ENCODE measurements at places on chromosomes 4 and X.

- DNase-seq: no peak
These were observed 197.2 kb downstream of the NPNT start for GRCh38 chr4:106092361-106093040.

- DNase-seq: no peak
These were observed 3.1 kb upstream of the TSPAN5 start for GRCh38 chr4:98661371-98662054.

DNA sequence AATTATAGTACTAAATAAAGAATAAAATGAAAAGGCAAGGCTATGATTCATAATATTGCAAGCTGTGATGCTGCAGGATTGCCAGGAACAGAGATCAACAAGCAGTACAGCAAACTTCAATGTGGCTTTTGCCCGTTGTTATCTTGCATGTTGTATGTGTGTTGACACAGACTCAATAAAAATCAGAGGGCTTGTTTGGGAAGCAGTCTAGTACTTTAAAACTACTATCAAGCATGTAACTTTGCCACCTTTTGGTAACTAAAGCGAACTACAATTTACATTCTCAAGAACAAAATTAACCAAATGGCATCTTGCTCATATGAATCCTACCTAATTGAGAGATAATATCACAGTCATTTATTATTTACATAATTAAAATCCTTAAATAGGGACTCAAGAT lies 79.8 kb upstream of the GPM6A start:
- no peak for DNase-seq

- no peak for DNase-seq
These were observed 591.5 kb upstream of the PITX2 start for GRCh38 chr4:111214371-111214770.

- no peak for DNase-seq
These were observed 53.6 kb downstream of the DDX60 start for GRCh38 chr4:168264903-168265302.

- DNase-seq: no peak
These were observed 258.0 kb downstream of the COL25A1 start for GRCh38 chr4:109044431-109044830.

DNA sequence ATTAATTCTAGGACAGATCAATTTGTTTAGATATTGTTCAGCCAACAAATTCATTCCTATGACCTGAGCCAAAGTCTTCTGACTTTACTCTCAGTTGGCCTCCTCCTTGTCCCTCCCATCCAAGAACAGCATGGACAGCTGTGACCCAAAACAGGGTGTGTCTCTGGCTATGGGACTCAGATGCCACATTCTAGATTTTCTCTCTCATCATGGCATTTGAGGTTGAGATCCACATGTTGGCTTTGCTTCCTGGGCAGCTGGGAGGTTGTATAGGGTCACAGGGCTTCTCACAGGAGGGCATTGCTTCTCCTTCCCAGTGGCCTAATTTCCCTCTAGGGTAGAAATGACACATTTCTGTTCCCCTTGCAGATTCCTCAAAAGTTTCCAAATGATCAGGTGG lies 22.6 kb upstream of the EGF start:
- no peak for DNase-seq

DNA sequence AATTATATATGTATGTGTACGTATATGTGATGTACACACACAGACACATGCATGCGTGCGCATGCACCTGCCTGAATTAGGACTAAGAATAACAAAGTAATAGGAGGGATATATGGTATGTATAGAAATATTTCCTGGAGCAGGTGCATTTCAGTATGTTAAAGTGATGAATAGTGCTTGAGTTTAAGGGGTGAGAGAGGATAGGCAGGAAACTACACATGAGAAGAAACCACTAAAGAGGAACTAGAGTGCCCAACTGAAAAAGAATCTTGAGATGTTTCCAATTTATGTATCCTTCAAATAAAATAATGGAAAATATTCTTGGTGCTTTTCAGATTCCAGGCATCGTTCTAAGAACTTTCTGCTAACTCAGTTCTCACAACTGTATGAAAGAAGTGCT lies 52.6 kb upstream of the UNC5C start:
- DNase-seq: no peak

DNA sequence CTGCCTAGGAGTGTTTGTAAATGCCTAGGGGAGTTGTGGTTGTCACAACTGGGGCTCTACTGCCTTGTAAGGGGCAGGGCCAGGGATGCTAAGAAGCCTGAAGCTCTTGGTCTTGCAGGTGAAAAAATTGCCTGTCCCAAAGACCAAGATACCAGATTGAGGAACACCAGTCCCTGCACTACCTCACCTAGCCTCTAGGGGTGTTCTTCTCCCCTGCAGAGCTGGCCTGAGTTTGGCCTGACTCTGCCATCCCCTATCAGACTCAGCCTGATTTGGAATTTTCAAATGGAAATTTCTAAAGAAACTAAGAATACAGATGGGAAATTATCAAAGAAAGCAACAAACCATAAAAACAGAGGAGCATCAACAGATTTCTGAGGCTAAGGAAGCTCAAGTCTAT lies 90.4 kb downstream of the ZC4H2 start:
- DNase-seq: no peak

- no peak for DNase-seq
These were observed 78.8 kb upstream of the PACRGL start for GRCh38 chr4:20621476-20621875.

DNA sequence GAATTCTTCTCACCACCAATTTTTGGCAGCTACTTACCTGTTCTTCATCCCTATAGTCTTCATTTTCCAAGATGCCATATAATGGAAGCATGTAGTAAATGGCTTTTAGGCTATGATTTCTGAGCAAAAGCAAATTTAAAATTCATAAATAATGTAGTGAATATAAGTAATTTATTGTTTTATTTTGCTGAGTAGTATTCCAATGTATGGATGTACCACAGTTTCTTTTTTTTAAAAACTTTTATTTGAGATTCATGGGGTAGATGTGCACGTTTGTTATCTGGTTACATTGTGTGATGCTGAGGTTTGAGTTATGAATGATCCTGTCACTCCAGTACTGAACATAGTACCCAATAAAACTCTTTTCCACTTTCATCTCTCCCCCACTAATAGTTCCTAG lies 369.1 kb downstream of the IL15 start:
- DNase-seq: no peak

DNA sequence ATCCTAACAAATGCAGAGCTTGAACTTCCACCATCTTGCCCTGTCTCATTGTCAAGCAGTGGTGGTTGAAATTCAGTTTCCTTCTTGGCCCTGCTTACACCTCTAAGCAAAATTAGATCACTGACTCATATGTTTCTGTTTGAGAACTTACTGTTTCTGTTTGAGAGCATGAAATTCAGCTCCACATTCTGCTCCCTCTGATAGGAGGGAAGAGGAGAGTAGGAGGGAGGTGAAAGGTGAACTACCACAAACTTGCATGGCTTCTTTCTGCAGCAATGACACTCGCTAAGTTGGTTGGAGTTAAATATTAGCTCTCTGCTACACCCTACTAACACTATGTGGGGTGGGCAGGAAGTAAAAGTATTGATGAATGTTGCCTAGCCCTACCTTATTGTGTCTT lies 117.8 kb upstream of the EDA2R start:
- DNase-seq: no peak

GRCh38 chr4:17194586-17194985 lies 296.1 kb upstream of the LDB2 start:
- no peak for DNase-seq

- DNase-seq: peak; percentile 52
These were observed 114.0 kb downstream of the RBM47 start for GRCh38 chr4:40515398-40516293.

- no peak for DNase-seq
These were observed 98.5 kb upstream of the FAM9C start for GRCh38 chrX:13142891-13143290.

- no peak for DNase-seq
These were observed 325.9 kb downstream of the EPHA5 start for GRCh38 chr4:65344278-65344825.

- DNase-seq: no peak
These were observed 144.6 kb upstream of the KIT start for GRCh38 chr4:54513204-54513603.

DNA sequence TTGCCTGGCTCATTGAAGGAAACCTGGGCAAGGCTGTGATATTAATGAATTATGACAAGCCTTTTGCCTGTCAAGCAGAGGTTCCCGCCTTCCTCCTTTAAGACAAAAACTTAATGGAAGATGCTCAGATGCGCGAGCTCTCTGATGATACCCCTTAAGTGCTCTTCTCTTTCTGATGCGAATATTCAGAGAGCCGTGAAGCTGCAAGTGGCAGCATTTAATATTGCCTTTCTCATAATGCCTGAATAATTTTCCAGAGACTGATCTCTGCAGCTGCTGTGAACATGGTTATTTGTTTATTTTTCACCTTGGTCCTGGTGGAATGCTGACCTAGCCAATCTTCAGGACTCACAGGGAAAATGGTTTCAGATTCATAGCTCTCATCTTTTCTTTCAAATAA lies 251.8 kb downstream of the TENM3 start:
- no peak for DNase-seq

DNA sequence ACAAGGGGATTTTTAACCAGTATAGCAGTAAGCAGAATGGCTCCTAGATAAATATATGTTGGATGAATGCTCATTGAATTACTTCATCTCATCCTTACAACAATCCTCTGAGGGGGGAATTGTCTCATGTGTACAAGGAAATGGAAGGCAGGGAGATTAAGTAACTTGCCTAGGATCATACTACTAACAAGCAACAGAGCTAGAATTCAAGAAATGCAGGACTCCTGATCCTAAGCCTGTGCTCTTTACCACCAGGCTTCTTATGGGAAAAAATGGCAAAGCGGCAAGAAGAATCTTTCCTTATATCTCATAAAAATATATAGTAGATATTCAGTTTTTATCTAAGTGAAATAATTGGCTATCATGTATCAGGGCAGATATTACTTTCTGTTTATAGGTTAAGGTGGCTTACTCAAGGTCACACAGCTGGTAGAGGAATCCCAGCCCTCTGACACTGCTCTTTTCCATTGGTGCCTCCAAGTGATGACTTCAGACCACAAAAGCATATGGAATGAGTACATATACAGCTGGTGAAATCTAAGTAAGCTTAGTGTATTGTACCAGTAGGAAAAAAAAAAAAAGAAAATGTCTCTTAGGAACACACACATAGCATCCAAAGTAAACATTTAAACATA lies 2.1 kb downstream of the ABHD18 start:
- DNase-seq: no peak

DNA sequence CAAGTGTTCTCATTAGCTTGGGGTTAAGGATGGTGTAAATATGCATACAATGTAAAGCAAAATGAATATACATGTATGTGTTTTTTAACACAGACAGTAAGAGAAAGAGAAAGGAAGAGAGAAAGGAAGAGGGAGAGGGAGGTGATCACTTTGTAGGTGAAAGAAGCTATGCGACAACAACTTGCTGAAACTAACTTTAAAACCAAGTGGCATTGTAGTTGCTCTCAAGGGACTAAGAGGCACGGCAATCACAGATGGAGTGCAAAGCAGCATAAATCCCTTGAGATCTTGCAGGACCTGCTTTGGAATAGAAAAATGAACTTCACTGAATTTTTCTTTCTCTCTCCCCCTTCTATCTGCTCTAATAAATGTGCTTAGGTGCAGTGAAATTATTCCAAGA lies 1665.0 kb upstream of the TENM3 start:
- DNase-seq: no peak

- DNase-seq: no peak
These were observed 138.8 kb upstream of the MSX1 start for GRCh38 chr4:4720646-4721045.

GRCh38 chrX:120697053-120697452 lies 67.2 kb upstream of the C1GALT1C1 start:
- peak; percentile 46 for DNase-seq

DNA sequence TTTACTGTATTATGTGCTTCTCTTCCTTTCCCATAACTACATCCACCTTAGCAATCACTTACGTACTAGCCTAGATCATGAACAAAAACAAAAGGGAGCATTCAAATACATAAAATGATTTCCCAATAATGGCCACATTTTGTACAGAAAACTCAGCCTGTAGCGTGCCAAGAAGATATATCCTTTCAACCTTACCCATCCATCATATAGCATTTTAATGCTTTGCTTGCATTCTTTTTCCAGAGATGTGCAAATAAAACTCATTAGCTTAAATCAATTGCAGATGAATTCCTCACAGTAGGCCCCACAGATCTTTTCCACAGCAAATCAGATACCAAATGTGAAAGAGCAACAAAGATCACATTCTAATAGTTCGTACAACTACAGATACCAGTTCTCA lies 20.8 kb downstream of the GRSF1 start:
- DNase-seq: no peak

GRCh38 chrX:40304115-40304514 lies 206.4 kb upstream of the BCOR start:
- DNase-seq: no peak

DNA sequence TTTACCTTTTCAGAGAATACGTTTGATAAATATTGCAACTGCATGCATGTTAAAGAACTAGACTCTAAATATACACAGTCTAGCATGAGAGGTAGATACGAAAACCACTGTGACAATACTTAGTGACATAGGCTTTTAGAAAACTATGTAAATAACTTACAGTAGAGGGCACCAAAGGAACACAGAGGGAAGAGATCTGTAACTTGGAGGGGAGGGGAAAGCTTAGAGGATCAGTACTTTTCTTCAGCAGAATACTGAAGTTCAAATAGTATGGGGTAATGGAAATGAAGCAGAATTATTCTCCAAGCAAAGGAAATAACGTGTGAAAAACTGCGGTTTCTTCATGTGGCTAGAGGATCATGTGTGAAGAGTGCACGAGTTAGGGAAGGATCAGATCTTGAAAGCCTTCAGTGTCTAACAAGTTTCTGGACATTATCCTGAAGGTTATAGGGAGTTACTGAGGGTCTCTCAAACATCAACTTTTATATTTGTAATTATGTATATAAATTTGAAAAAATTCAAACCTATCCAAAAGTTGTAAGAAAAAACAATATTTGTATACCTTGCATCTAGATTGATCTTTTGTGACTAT lies 264.3 kb downstream of the NPFFR2 start:
- DNase-seq: no peak

- DNase-seq: no peak
These were observed 101.0 kb downstream of the ADGRA3 start for GRCh38 chr4:22414833-22415232.

DNA sequence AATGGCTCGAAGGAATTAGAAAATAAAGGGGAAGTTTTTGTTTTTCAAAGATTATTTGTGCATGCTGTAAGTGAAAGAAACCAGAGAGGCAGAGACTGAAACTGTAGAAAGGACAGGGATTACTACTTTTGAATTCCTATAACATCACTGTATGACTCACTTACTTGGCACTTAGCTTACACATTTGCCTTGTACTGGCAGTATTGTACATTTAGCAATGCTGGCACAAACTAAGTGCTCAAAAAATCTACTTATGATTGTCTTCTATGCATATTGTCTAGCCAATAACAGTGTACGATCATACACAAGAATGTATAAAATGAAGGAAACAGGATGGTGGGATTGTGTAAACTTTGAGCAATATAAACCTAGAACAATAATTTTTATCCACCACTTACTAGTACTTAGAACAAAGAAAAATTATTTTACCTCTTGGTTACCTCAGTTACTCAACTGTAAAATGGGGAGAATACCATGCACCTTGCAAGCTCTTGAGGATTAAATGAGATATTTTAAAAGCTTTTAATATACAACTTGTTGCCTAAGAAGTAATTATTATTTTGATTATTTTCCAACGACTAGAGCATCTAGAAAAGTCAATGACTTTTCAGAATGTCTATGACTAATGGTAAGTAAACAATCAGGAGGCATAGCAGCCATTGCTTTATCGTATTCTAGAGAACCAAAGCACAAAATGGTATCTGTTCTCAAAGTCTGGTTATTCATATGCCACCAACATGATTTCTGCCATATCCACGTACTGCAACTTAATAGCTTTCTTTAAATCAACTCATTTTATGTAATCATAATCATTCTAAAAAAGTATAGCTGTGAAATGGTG lies 4.7 kb downstream of the FAM120C start:
- no peak for DNase-seq

GRCh38 chr4:186651624-186652023 lies 72.0 kb downstream of the FAT1 start:
- DNase-seq: no peak
